ENCODE measurements at places on chromosomes 6 and 20. TPM values are rescaled to one million over a fixed set of nuclear protein-coding genes. Genes with fewer than 3 reads are reported as not detected.

Gene KCNS1
- 0.39 TPM for total RNA-seq

Gene FILIP1
- not detected for total RNA-seq

GRCh38 chr6:81739230-81740195, 13.0 kb downstream of the TENT5A start:
- DNase-seq: no peak

- no peak for DNase-seq
Measured at GRCh38 chr20:3031524-3032147, 11.8 kb upstream of the GNRH2 start.

- DNase-seq: no peak
Measured at GRCh38 chr20:6719369-6719721, 48.1 kb upstream of the BMP2 start.

DNA sequence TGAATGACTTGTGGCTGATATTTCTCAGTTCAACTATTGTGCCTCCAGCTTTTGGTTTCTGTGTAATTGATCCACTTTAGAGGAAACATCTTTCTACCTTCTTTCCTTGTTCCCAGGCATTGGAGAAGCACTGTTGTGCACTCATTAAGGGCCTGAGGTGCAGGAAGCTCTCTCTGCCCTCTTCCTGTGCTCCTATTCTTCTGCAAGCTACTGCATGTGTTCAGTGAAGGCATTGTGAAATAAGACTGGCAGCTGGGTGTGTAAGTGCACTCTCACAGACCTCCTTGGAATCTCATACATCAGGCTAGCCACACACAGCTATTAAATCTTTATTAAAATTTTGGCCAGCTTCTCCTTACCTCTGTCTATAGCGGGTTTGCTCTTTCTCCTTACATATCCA, 177.8 kb downstream of the OGFRL1 start:
- peak; percentile 27 for DNase-seq

GRCh38 chr20:40668449-40669228, 20.4 kb downstream of the MAFB start:
- DNase-seq: peak; percentile 97

DNA sequence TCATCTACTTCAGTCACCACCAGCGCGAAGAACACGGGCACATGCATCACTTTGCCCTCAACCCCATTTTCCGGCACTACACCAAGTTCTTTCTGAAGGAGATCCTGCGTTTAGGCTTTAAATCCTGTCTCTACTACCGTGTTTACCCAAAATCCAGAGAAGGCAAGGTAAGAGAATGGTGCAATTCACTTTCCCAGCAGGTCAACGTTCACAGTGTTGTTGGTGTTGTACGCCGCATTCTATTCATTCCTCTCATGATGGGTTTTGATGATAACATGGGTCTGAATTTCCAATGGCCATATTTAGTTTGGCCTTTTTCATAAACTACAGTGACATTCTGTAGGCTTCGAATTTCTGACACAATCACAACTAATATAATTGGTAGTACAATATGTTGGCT, 144.3 kb downstream of the CFAP61 start:
- DNase-seq: no peak

- DNase-seq: no peak
Measured at GRCh38 chr6:137743493-137743892, 123.6 kb upstream of the TNFAIP3 start.

DNA sequence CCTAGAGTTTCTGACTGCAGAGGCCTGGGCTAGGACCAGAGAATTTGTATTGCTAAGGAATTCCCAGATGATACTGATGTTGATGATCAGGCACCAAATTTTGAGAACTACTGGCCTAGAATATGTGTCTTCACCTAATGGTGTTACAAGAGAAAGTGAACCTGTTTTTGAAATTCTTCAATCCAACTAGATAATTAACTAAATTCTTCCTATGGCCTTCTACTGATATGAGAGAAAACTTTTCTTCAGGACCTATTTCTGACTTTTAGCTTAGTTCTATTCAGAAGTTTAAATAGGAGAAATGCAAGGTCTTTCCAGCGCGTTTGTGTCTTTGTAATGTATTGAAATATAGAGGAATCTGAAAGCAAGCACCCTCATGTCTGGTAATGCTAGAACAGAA, 7.3 kb downstream of the NKAIN2 start:
- no peak for DNase-seq

GRCh38 chr6:34158876-34159275, 13.0 kb upstream of the GRM4 start:
- DNase-seq: no peak

GRCh38 chr6:116349216-116349615, 21.5 kb upstream of the DSE start:
- no peak for DNase-seq

Data from RPMI7951 (cell line).